Kidney epithelial cell (primary cell): ENCODE measurements at places on chromosomes 13 and 19.

- no peak for DNase-seq
Observed at GRCh38 chr19:46081928-46082727, 41.3 kb upstream of the IGFL4 start.

DNA sequence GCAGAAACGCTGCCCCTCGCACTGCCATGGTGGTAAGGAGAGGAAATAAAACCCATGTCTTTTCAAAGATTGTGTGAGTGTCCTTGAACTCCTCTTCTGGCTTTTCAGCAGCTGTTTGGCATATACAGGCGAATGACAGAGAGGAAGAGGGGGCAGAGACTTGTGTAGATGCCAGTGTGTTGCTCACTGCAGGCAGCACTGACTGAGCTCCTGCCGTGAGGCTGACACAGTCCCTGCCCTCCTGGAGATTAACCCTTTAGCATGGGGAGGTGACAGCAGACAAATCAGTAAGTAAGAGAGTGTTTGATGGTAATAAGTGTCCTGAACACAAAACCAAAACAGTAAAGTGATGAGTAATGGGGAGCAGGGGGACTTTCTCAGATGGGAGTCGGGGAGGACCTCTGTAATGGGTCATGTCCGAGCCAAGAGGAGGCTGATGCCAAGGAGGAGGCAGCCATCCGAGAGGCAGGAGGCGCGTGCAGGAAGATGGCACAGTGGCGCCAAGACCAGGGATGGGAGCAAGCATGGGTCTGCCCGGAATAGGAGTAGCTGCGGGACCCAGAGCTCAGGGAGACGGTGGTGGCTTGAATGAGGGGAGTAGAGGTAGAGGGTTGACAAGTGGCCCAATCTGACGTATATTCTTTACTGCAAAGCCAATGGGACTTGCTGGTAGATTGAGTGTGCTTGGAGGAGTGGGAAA, 182.2 kb downstream of the FOXO1 start:
- no peak for DNase-seq

- no peak for DNase-seq
Observed at GRCh38 chr13:95710313-95710712, 33.4 kb downstream of the DNAJC3 start.

DNA sequence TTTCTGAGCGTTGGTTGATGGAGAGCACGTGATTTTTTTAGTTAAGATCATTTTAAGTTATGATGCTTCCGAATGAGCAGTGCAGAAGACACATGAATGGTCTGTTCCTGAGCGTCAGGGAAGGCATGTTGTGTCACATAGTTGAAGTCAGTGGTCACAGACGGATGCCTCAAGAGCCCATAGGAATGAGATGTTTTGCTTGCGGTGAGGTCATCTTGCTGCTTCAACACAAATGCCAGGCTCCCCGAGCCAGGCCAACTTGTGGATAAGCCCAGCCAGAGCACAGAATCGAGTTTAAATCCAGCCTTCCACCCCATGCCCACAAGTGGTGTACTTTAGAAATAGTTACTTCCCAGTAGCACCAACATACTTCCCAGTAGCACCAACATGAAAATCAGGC, 5.4 kb downstream of the UPF3A start:
- DNase-seq = peak; percentile 37

GRCh38 chr13:40432018-40432978, 234.1 kb downstream of the FOXO1 start:
- no peak for DNase-seq

- no peak for DNase-seq
Observed at GRCh38 chr19:6750062-6750461, 10.6 kb downstream of the TRIP10 start.

DNA sequence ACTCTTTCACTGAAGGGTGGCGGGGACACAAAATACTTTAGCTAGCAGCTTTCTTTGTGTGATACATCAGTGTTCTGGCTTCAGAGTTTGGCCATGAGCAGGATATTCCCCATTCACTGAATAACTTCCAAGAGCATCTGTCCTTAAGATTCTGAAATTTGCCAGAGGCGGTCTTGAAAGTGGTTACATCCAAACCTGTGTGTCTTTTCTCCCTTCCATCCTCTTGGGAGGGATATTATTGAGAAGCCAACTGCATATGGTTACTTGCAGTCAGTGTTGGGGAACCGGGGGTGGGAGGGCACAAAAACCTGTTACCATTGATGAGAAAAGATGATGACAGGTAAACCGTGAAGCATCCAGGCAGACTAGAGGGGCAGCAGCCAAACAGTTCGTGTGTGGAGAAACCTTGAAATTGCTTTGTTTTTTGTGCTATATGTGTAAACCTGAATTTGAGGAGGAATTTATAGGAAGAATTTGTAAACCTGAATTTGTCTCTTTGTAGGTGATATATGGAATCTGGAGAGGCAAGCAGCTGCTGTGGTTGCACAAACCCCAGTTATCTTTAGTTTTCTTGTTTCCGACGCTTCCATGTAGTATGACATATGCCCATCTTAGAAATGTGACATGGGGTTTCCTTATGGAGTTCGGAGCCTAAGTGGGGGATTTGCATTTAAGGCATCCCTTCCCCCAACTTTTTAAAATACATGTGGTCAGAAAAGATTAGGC, 104.8 kb downstream of the WDFY2 start:
- no peak for DNase-seq

DNA sequence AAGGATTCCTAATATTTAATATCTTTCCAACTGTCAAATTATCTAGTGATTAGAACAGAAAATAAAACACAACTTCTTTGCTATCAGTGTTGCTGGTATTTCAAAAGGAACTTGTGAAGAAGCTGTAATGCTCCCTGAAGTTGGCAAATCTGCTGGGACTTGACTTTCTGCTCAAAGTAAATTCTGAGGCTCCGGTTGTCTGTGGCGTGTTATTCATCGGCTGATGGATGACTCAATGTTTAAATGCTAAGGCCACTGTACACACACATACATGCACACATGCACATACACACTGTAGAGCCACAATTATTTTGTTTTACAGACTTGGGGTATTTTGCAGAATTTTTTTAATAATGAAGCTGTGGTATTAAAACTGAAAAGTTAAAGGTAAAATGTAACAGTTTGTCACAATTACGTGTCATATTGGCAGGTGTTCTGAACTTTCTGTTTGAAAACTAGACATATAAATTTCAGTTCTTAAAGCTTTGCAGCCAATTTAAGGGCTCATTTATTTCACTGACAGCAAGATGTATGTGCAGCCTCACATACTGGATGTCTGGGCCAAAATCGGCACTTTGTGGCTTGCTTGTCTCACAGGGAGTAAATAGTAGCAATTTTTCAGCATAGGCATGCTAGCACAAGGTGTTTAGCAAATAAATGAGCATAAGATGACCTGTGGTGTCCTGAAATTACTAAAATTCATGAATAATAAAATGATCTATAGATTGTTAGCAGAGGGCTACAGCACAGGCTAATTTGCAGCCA, 1691.7 kb upstream of the PCDH20 start:
- DNase-seq = peak; percentile 12

DNA sequence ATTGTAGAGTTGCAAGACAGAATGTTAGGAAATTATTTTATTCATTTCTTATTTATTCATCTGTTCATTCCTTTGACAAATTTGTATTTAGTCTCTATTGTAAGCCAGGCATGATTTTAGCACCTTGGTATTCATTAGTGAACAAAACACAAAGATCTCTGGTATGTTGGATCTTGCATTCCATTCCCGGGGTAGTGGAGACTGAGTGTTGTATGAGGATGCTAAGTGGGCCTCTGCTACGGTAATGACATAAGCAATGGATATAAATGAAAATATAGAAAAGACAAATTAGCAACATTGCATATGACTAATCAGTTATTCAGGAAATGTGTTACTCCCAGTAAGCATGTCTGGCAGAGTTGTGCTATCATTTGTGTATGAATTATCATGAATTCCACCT, 449.3 kb downstream of the PCDH17 start:
- DNase-seq = no peak
